ENCODE measurements at places on chromosomes 3 and 15.

DNA sequence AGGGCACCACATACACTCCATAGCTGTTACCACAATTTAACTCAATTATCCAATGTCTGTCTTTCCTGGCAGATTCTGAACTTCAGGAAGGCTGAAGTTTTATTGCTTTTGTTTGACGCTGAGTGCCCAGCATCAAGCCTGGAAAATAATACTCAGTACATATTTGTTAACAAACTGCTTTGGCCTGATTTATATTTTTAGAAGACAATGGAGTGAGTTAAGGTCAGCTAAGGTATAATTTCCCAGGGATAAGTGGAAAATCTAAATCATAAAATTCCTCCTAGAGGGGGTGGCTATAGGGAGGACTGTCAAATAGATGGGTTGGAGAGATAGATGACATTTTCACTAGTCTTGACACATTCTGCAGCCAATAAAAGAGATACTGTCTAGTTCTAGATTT lies 659.4 kb upstream of the ADAMTS9 start:
- no peak for DNase-seq

DNA sequence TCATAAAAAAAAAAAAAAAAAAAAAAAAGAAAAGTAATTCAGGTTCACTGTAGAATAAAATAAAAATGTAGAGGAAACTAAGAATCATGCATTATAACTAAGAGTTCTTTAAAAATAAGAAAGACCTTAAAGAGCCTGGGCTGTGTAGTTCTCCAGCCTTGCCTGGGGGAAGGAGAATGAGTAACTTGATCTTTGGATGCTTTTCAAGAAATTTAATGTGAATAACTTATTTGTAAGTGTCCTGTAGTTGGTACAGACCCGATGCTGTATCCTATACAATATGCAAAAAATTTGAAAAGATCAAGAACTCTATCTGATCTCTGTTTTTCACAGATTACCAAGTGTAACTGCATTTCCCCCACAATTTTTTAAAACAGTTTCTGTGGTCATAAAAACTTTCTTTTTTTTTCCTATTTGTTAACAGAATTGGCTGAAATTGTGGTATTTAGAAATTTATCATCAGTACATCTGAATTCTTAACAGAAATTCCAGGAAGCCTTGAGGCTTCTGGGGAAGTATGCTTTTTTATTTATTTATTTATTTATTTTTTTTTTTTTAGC lies 195.3 kb downstream of the THRB start:
- no peak for DNase-seq

DNA sequence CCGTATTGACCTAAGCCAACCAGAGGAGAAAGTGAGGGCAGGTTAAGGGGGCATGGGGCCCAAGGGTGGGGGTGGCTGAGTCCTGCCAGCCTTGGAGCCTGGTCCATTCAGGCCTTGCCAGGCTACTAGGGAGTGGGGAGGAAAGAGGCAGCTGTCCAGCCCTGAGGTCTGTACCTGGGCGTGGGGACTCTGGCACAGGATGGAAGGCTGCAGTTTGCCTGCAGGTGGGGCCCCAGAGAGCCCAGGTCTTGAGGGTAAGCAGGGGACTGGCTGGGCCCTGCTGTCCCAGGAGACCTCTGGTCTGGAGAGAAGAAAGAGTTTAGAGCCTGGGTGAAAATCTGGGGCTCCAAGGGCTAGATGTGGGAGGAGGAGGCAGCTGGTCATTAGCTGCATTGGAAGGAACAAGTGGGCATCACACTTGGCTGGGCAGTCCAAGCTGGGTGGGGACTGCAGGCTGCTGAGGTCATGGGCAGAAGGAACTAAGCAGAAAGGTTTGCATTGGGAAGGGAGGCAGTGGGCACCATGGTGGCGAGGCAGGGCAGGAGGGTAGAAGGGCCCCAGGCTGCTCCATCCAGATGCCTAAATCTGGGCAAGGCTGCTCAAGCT lies 108.4 kb downstream of the OXNAD1 start:
- DNase-seq = no peak

DNA sequence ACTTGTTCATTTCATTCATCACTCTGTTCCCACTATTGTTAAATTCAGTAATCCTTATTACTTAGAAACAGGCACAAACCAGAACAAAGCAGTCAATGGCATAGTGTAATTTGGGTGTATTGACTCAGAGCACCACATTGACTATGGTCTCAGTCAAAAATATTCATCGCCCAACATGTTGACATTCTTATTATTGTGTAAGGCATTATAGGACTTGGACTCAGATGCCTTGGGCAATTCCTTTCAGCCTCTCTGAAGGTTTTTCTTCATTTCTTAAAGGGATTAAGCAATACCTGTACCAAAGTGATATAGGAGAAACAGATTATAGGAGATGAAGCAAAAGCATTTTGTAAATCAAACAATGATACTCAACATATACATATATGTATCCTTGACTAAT lies 114.7 kb upstream of the BHLHE40 start:
- DNase-seq = no peak

Measured in activated T-cell treated with anti-CD3 and anti-CD28 coated beads for 48 hours (primary cell).